ENCODE measurements at places on chromosomes 7 and 10.
A peak's percentile ranks its signal among the peaks of the same experiment; 100 is the strongest.

- no peak for DNase-seq
Observed at GRCh38 chr10:110549211-110549610, 18.3 kb upstream of the SMC3 start.

GRCh38 chr10:71383972-71384687 lies 12.6 kb upstream of the CDH23 start:
- peak; percentile 82 for DNase-seq

DNA sequence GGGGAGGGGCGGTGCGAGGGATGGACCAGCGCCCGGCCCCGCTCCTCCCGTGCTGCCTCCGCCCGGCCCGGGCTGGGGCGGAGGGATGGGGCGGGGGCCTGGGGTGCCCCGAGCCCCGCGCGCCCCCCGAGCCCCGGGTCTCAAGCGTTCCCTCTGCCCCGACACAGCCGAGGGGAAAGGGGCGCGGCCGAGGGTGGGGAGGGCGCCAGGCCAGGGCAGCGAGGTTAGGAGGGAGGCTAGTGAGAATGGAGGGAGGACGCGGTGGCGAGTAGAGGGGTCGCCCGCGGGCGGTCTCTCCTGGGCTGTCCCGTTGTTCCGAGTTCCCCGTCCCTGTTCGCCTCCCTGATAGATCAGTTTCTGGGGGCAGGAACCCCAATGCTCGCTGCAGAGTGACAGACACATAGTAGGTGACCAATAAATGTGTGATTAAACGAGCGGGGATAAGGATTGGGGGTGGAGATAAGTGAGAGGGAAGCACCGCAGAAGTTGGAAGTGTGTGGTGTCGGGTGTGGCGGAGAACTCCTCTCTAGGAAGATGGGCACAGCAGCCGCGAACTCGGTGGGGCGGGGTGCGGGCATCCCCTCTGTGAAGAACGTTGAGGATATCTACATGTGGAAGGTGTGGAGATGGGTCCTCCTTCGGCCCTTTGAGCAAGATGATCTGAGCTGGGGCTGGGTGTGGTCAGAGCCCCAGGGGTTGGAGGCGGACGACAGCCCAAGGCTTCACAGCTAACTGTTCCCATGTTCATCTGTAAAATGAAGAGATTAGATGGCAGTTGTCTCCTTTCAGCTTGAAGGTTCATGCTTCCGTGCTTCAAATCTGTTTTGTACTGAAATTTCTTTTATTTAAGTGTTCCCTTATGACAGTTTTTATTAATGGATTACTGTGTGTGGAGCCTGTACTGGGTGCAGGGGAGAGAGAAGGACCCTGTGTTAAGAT lies 580 bp downstream of the ZNF775 start:
- peak; percentile 32 for DNase-seq

DNA sequence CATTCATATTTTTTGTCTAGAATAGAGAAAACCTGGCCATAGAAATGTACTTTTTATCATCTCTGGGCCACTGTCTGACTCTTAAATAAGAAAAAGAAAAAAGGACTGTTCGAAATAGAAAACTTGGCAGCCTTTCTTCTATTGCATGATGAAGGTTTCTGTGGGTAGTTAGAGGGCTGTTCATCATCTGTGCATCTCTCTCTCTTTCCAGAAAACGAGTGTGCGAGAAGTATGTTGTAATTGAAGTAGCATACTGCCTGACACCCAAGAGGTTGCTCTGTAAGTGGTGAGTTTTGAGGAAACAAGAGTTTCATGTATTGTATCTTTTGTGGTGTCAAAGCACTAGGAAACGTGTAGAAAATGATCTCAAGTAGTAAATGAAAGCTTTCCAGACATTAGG lies 343.2 kb upstream of the TMEM229A start:
- DNase-seq = no peak

DNA sequence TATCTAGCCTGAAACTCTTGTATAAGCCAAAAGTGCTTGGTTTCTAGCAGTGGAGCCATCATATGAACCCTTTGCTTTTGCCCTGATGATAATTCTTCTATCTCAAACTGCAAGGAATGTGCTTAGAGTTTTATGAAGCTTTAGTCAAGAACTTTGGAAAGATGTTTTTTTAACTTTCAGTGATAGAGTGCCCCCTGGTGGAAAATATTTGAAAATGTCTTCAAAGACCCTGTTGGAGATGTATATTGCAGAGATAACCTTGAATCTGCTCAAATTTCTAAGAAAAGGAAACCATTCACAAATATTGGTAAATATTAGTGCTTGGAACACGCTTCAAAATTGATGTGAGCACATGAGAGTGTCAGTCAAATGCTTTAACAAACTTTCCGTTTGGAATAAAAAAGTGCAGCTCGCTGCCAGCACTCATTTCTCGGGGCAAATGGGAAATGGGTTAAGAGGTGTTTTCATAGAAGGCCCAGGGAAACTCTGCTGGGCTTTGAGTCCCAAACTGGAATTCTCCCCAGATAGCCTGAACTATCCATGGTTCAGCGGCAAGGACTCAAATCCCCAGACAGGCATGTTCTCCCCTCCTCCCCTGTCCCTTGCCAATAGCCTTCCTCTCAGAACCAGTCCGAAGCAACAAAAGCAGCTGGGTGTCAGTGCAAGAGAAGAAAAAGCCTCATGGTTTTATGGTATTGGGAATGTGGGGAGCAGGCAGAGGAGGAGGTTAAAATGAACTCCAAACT lies 129.3 kb downstream of the MYOF start:
- no peak for DNase-seq

- DNase-seq = no peak
Observed at GRCh38 chr7:30920584-30921539, 9.2 kb downstream of the AQP1 start.

Measured in activated B cell treated with CpG ODN at 0.5 μM for 24 hours (primary cell).